ENCODE measurements at places on chromosomes 16 and 17.

- DNase-seq = no peak
Measured at GRCh38 chr17:29583324-29584248, 5.9 kb downstream of the GIT1 start.

DNA sequence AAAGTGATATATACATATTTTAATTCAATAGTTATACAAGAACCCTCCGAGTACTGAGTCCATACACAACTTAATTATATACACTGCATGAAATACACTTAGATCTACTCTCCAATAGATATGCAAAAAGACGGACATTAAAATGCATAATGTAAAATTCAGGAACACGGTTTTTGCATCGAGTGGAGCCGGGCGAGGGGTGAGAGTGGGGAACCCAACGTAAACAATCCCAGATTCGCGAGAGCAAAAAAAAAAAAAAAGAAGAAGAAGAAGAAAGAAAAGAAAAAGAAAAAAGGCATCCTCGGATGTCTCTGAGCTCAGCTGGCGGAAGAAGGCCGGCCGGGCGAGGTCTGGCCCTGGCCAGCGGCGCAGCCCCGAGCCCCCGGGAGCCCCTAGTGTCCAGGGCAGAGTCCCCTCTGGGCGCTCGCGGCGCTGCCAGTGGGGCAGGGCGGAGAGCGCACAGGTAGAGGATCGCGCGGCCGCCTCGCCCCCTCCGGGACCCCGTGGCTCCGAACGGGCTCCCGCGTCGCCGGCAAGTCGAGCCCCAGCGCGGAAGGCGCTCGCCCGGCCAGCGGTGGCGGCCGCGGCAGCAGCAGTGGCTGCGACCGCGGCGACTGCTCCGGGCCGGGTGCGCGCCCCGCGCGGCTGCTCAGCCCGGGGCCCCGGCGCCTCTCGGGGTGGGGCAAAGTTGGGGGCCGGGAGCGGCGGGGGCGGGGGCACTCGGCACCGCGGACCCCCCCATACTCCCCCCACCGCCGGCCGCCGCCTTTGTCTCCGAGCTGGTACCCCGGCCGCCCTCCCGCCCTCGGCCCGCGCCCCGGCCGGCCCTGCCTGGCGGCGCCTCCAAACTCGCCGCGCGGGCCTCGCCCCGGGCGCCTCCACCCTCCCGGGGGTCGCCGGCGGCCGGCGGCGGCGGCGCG, 9.6 kb upstream of the ZFHX3 start:
- DNase-seq = no peak

GRCh38 chr16:47503936-47504335, 42.8 kb downstream of the PHKB start:
- DNase-seq = no peak

- no peak for DNase-seq
Measured at GRCh38 chr16:887846-888245, 82.9 kb downstream of the LMF1 start.

GRCh38 chr17:45895304-45895968, 1.1 kb downstream of the MAPT start:
- no peak for DNase-seq

- no peak for DNase-seq
Measured at GRCh38 chr16:30840611-30841010, 53.3 kb downstream of the BCL7C start.

GRCh38 chr17:78705071-78705470, 77.0 kb downstream of the CYTH1 start:
- no peak for DNase-seq

DNA sequence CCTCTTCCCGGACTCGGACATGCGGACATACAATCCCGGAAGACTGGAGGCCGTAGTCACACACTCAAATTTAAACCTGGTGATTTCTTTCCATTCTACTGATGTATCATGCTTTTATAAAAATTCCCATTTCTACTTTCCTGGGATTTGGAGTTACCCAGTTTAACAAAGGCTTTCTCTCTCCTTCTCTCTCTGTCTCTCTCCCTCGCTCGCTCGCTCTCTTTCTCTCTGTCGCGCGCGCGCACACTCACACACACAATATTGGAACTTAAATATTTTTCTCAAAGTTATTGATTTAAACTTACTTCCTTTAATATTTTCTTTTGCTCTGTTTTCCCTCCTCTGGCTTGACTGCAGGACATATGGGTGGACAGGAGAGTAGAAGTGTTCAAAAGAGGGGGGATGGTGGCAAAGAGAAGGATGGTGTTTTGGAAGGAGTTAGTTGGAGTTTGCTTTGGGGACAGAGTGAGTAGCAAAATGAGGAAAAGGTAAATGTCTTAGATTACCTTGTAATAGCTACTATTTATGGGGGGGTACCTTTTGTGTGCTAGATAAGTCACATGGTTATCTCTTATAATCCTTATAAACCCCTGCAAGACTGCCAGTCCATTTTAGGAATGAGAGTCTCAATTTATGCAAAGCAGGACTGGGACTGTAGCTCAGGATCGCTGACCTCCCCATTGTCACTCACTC, 878 bp upstream of the TRIM25 start:
- DNase-seq = no peak

DNA sequence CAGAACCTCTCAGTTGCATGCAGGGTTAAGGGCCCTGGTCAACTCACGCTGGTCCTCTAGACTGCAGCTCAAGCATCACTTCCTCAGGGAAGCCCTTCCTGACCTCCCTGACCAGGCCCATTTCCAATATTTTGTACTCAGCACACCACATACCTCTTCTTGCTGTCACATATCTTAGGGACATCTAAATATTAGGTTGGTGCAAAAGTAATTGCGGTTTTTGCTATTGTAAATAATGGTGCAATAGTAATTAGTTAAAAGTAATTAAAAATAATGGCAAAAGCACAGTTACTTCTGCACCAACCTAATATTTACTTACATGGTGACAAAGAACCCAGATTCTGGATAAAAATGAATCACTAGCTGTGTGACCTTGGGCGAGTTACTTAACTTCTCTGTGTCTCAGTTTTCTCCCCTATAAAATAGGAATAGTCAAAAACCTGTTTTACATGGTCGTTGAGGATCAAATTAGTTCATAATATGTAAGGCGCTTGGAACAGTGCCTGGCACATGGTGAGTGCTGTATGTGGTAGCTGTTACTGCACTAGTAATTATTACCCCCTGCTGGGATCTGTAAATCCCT, 177.4 kb downstream of the PRKCB start:
- no peak for DNase-seq

- no peak for DNase-seq
Measured at GRCh38 chr16:88662222-88662842, 559 bp downstream of the MVD start.

DNA sequence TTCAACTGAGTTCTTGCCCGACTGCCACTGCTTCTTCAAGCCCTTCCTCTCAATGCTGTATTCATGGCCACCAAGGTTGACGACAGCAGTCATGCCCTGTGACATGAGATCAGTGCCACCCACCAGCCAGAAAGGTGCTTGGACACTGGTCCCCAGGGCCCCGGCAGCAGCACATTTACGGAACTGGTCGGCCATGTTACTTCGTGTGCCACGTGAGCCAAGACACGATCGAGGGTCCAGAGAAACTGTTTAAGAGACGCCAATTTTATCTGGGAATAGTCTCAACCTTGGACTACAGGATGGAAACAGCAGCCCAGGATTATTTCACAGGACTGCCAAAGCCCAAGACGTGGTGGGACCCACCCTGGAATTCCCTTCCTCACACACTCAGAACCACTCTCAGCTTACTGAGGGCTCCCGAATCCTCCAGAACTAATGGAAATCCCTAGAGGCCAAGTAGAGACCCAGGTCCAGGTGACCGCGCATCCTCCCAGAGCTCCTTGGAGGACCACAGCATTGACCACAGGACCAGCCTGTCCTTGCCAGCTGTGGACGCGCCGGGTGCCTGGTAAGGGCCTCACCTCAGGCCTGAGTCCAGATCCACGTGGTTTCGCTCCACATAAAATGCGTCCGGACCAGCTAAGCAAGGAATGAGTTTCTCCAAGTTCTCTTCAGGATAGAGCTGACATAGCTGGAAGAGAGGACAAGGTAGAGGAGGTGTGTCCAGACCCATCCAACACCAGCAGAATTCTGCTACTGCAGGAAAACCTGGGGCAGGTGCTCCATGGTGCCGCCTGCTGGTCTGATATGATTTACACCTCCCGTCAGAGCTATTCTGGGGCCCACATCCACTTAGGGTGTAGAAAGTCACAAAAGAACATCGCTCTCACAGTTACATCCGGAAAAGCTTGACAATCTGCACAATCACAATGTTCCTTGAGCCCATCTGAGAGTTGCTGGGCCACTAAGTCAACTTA, 28.2 kb downstream of the MAP1LC3B start:
- DNase-seq = no peak
